ENCODE measurements at places on chromosomes 5 and 9.

DNA sequence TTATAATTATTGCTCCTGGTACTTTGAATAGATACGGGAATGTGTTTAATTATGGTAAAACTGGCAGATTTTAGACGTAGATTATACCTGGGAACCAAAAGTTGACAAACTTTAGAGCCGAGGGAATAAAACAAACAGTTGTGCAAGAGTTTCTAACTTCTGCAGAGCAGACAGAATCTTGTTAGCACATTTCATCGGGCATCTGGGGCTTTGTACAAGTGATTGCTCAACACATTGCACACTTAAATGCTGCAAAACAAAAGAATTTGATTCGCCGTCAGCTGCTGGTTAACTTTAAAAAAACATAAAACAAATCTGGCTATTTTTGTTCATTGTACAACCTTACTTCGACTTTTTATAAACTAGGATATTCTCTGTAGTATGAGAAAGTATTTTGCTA, 398.1 kb downstream of the MAN2A1 start:
- DNase-seq: no peak

- no peak for DNase-seq
These were observed 202.1 kb downstream of the SNX18 start for GRCh38 chr5:54719384-54720283.

DNA sequence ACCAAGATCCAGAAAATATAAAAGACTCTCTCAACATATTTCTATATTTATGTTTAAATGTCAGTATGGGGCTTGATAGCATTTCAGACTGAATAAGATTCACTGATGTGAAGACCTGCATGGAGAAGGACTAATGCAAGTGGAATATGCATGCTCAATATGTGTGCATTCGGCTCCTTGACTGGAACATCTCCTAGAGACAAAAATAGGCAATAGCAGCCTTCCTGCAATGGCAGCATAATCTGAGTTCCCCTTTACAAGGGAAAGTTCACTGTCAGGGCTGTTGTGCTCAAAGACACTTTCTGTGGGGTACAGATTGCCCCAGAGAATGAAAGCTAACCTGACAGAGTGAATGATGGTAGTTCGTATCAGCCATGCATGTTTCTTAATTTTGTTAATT, 42.4 kb downstream of the STARD4 start:
- DNase-seq: no peak

GRCh38 chr5:151664694-151665585, 21.8 kb downstream of the SPARC start:
- no peak for DNase-seq

DNA sequence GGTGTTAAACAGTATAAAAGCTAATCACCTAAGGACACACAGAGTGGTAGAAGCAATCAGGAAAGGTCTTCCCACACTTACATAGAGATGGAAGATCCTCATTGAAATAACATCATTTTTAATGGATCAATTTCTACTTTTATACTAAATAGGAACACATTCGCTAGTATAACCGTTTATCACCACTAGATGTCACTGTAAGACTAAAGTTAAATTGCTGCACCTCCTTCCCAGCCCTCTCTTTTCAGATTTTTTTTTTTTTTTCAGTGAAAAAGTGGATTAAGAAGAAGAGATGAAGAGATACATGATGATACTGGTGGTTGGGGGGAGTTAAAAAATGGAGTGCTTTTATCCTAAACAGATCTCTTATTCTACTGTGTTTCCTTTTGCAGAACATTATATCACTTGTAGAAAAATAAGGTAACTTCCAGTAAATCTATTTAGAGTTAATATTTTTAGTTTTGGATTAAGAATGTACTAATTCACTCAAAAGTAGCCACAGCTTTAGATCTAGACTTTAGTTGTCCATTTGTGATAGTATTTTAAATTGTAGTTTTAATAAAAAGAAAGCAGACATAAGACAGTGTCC, 116.9 kb upstream of the ARRDC3 start:
- peak; percentile 1 for DNase-seq

DNA sequence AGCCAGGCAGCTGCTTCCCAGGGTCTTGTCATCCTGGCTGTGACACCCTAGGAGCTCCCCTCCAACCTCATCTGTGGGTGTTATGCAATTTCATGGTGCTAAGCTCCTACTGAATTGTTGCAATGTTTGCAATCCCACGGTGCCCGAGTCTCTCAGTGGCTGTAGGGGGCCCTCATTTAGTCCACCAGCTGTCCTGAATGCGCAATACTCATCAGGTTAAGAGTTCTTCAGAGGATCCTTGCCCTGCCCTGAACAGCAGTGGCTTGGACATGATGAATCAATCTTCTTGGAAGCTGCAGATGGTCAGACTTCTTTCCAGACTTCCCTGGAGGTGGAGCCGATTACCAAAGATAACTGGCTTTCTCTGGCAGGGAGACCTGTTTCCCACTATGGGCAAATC, 584.1 kb downstream of the CCDC171 start:
- no peak for DNase-seq

Measured in GM18507 (cell line).